ENCODE measurements at places on chromosomes 4 and X. TPM values are rescaled to one million over a fixed set of nuclear protein-coding genes. Genes with fewer than 3 reads are reported as not detected.

Gene MAGEA9B
- not detected for total RNA-seq

Gene THAP9
- 4.2 TPM for total RNA-seq

Gene AVPR2
- total RNA-seq: 4.9 TPM

Gene COX7B2
- not detected for total RNA-seq

Gene MAB21L2
- 0.25 TPM for total RNA-seq

Measured in vagina (tissue), 2 donors.